ENCODE measurements at places on chromosomes 4 and X.

DNA sequence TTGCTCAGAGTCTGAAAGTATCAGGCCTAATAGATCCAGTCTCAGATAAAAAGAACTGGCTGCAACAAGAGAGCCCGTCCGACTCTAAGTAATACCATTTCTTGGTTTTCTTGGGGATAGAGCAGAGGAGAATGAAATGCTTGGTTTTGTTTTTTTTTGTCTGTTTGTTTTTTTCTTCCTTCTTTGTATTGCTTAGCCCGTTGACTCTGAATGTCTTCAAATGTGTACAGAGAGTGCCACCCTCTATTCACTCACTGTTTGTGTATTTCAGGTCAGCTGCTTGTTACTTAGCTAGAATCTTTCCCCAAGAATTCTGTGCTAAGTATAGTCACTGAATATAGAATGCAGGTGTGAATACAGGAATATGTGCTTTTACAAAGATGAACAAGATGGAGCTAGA lies 5.7 kb upstream of the TMEM156 start:
- DNase-seq = no peak

DNA sequence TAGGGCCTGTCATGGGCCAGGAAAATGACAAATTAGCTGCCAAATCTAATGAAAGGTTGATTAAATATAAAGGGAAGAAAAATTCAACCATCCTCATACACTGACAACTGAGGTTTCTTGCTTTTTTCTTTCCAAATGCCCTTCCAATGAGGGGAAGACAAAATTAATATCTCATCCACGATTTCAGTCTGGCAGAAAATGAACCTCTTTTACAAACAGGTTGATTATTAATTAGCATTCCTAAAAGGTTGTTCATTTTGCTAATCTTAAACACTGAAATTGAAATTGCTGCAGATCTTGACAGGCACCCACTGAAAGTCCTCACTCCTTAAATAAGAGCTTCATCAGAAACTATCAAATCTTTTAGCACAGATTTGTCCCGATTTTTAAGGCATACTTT lies 45.5 kb downstream of the NPFFR2 start:
- no peak for DNase-seq

- DNase-seq = no peak
Measured at GRCh38 chrX:13774696-13775095, 40.1 kb downstream of the OFD1 start.

- DNase-seq = no peak
Measured at GRCh38 chr4:110268790-110269189, 70.4 kb upstream of the ELOVL6 start.

- peak; percentile 59 for DNase-seq
Measured at GRCh38 chr4:172850838-172851237, 317.8 kb upstream of the GALNT7 start.

All from RPMI7951 (cell line).